ENCODE measurements at places on chromosomes 6 and 20.

GRCh38 chr20:47265984-47266383 lies 90.5 kb downstream of the ZMYND8 start:
- no peak for DNase-seq

DNA sequence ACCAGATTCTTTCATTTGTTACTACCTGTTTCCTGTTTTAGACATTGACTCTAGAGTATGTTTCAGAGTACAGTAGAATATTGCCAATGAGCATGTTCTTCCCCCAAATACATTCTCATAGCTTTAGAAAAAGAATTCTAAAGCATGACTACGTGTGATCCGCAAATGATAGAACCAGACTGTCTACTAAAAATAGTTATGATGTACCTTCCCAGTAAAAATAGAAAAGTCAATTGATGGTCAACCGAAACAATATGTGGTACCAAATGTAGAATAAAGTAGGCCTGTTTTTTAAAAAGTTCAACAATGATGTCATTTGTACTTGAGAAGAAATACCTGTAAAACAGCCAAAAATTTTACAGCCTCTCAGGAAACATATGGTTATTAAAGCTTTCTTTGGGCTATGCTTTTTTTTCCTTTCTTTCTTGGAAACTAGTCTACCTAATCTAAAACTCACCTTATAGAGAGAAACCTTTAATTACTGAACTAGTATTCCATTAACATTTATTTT lies 130.1 kb upstream of the MTHFD1L start:
- no peak for DNase-seq

GRCh38 chr6:85640821-85641220 lies 1.9 kb downstream of the SYNCRIP start:
- DNase-seq, result no peak

DNA sequence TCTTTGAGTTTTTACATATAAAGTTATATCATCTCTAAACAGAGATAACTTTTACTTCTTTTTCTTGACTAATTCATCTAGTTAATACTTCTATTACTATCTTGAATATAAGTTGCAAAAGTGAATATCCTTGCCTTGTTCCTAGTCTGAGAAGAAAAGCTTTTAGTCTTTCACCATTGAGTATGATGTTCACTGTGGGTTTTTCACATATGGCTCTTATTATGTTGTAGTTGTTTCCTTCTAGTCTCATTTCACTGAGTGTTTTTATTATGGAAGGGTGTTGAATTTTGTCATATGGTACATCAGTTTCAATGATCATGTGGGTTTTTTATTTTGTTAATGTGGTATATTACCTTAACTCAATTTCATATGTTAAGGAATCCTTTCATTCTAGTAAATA lies 488.3 kb downstream of the COL12A1 start:
- no peak for DNase-seq

DNA sequence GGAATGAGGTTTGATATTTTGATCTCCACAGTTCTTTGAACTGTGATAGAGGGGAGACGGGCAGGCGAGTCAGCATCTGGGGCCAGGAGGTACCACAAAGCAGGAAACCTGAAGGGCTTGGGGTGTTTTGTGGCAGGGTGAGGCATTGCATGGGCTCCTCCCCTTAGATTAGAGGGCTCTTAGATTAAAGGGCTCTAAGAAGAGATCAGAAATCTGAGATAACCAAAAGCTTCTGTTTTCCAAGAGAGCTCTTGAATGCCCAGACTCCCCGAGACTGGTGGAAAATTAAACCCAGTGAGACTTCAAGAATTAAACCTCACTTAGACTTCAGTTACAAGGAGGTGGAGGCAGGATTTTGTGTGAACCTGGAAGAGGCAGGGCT lies 2.4 kb upstream of the GPX5 start:
- no peak for DNase-seq

DNA sequence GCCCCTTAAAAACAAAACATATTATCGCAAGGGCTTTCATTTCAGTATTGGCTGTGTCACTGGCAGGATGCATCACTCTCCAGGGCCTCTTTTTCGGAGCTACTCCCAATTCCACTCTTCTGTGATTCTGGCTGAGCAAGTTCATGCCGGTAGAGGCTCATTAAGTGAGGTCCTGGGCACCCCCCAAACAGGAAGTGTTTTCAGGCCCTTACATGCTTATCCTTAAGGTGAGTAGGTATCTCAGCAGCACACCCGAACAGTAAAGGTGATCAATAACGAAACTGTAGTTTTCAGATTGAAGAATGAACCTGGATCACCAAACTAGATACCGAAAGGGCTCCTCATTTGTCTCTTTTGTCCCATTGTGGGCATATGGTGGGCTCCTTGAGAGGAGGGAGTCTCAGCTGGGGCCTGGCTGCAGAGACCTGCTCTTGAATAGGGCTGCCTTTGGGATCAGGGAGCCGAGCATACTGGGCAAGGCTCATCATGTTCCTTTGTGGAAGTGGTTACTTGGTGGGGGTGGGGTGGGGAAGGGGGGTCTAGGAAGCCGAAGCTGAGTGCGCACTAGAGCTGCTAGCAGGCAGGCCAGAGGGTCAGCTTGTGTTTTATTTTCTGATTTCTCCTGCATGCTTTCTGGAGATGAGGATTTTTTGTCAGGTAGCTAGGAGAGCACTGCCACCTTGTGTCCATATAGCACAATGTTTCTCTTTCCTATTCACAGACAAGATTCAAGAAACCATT lies 65.2 kb downstream of the CDS2 start:
- peak; percentile 57 for DNase-seq

DNA sequence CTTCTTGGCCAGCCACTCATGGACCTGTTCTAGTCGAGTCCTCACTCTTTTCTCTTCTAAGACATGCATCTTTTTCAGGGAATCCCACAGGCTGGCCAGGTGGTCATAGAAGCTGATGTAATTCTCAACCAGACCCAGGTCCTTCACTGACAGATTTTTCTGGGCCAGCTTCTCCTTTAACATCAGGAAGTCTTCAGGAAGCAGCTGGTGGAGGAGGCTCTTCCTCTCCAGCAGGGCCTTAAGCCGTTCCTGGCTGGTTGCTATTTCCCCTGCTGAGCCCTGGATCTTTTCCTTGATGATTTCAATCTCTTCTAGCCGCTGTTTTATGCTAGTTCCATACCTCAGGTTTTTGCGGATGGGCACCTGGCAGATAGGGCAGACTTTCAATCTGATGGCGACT lies 28.6 kb downstream of the DDX27 start:
- DNase-seq, result no peak

- peak; percentile 48 for DNase-seq
Observed at GRCh38 chr6:34531580-34532201, 24.4 kb downstream of the SPDEF start.

GRCh38 chr6:25789475-25789874 lies 34.9 kb downstream of the SLC17A4 start:
- no peak for DNase-seq

- DNase-seq, result no peak
Observed at GRCh38 chr6:35298625-35299140, 1.1 kb downstream of the DEF6 start.
